ENCODE measurements at places on chromosomes 2 and 18.

DNA sequence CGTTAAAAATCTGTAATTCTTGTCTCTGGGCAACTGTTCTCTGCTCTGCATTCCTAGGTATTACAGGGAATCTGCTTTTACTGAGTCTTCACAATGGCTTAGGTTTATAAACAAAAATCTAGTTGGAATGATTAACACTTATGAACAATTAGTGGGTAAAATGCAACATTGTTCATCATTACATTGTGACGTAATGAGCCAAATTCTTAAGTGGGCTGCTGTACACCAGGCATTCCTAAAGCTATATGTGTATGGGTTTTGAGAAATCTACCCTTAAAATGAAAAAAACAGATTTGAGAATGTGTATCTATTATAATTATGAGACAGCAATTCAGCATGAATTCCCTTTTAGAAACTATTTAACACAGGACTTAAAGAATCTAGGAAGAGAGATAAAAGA is 41.5 kb upstream of the ERBB4 start:
- DNase-seq: no peak

DNA sequence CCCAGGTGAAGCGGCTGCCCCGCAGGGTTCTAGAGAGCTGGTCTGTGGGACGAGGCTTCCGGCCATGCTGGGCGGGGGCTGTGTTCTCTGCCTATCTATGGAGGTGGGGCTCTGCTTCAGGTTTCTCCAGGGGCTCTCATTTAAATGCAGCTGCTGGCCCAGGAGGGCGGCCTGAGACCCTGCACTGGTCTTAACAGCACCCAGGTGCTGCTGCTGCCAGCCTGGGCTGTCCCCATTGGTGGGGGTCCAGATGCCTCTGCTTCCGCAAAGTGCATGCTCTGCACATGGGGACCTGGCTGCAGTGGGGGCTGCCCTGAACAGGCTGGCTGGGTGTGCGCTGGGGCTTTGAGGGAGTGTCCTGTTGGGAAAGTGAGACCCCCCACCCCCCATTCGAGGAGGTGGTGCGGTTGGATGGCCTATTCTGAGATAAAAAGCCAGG is 29.7 kb upstream of the ALLC start:
- no peak for DNase-seq

DNA sequence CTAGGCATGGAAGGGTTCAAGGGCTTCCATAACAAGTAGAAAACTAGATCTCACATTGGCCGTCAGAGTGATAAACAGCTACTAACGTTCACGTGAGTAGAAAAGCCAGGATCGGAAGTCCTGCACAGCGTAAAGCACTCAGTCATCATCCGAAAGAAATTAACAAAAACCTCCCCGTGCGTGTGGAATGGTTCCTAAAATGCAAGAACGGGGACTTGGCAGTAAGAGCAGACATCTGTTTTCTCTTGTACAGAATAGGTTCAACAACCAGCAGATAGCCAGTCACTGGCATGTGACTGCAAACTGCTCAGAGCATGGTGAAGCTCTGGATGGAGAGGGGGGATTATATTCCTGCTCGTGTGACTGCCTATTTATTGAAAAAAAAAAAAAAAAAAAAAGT is 106.9 kb upstream of the ITGB6 start:
- DNase-seq: no peak

DNA sequence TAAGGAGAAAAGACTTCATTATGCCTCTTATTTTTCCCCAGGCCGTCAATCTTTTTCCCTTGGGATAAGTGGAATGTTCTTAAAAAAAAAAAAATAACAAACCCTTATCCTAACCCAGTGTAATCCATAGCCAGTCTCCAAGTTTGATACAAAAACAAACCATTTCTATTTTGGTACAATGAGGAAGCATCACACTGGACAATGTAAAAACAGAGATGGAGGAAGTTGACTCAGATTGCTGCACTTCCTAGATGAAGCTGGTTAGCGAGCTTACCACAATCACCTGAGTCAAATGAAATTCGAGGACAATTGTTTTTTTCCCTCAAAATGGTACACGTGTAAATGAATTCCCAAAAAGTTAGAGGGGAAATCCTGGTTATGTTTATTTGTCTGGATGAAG is 259.7 kb downstream of the TCF4 start:
- no peak for DNase-seq

GRCh38 chr2:181174611-181175580 is 194.5 kb downstream of the UBE2E3 start:
- no peak for DNase-seq

DNA sequence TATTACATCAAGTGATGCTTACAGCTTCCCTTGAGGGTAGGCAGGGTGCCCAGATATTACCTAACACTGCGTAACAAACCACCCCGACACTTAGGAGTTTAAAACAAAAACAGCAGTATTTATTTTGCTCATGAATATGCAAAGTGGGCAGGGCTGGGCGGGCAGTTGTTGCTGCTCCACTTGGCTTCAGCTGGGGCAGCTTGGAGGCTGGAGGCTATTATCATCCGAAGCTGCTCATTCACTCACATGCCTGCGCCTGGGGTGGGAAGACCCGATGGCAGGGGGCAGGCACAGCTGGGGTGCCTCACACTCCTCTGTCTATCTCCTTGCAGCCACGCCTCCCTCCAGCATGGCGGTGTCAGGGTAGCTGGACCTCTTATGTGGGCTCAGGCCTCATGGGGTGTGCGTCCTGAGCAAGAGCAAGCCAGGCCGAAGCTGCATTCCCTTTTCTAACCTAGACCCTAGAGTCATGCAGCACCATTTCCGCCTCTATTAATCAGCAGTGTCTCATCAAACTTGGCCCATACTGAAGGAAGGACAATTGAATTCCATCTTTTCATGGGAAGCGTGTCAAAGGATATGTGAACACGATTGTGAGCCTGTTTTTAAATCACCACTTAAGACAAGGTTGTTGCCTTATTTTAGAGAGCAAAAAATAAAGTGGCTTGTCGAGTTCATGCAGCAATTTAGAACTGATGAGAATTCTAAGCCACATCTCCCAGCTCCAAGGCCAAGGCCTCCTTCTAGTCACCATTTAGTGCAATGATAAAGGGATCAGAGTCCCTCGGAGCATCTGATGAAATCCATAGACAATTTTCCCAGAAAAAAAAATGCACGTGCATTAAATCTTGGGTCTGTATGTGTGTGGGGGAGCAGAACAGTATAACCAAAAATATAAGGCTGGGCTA is 54.9 kb downstream of the SDC1 start:
- no peak for DNase-seq

- no peak for DNase-seq
Measured at GRCh38 chr18:34492652-34493051, 217.4 kb upstream of the DTNA start.

DNA sequence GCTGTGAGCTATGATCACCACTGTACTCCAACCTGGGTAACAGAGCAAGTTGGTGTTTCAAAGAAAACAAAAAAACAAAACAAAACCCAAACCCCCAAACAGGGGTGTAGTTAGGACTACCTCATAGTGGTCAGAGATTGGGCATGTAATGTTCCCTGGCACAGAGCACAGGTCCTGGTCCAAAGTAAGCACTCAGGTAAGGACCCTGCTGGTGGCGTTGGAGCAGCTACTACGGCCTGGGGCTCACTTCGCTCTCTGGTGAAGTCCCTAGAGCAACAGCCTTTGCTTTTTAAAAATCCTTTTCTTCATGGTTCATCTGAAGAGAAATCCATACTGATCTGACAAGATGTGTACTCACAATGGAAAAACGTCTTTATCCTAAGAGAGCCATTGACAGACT is 130.4 kb downstream of the ZNF236 start:
- DNase-seq: no peak

GRCh38 chr2:44570271-44570670 is 208.5 kb downstream of the CAMKMT start:
- DNase-seq: no peak

DNA sequence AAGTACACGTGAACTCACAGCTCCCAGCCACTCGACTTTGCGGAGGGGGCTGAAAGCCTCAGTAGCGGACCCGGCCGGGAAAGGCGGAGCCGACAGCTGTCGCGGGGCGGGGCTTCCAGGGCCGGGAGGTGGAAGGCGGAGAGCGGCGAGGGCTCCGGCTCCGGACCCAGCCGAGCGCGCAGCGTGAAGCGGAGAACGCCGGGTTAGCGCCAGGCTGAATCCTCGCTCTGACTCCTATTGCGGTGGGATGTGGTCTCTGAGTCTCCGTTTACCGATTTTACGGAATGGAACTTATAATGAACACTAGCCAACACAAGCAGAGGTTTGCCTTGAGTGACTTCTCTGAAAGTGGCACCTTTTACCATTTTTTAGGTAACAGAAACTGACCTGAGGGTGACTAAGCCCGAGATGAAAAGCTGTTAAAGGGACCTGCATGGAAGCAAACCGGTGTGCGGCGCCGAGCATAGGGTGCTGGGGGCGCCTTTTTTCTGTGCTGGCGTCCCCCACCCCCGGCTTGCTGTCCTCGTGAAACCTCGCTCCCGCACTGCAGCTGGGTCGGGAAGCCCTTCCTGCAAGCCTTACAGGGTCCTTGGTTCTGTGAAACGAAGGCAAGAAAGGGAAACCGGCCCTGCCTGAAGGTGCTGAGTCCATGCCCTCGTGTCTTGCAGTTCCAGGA is 72.9 kb downstream of the EN1 start:
- no peak for DNase-seq

DNA sequence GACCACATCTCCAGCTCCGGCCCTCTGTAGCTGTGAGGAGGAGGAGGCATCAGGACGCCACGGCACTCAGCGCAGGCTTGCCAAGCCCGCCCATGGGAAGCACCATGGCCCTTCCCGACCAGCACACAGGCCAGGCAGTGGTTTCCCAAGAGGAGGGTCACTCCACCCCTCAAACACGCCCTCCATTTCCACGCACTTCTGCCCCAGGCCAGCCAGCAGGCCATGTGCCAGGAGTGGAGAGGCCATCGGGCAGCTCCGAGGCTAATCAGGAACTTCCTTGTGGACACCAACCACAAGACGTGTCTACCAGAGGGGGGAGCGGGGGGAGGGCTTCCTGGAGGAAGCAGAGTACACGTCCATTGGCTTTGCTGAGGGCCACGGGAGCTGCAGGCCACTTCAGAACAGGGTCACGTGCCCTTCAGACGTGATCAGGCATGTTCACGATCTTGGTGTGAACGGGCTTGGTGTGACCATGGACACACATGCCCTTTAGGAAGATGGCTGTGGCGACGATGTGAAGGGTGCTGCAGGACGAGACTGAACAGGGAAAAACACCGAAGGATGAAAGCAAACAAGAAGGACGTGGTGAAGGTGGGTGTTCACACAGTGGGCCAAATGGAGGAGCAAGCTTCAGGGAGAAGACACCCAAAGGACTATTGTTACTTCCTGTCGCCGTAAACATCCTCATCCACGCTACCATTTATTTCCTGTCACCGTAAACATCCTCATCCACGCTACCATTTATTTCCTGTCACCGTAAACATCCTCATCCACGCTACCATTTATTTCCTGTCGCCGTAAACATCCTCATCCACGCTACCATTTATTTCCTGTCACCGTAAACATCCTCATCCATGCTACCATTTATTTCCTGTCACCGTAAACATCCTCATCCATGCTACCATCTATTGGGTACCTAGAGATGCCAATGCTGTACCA is 6.5 kb upstream of the MTERF4 start:
- no peak for DNase-seq

DNA sequence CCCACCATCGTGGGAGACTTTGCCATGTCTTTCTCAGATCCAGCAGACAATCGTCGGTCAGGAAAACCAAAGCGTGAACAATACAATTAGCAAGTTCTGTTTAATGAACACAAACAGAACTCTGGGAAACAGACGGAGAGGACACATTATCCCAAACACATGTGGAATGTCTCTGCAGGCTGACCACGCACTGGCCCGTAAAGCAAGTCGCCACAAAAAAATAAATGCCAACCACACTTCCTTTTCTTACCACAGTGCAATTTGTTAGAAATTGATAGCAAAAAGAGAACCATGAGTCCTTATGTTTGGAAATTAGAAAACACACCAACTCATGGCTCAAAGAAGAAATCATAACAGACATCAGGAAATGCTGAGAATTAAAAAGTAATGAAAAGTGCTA is 210.9 kb downstream of the TWIST2 start:
- peak; percentile 48 for DNase-seq

GRCh38 chr18:4203568-4204437 is 251.3 kb downstream of the DLGAP1 start:
- no peak for DNase-seq

GRCh38 chr18:5146093-5146492 is 51.0 kb downstream of the AKAIN1 start:
- no peak for DNase-seq

DNA sequence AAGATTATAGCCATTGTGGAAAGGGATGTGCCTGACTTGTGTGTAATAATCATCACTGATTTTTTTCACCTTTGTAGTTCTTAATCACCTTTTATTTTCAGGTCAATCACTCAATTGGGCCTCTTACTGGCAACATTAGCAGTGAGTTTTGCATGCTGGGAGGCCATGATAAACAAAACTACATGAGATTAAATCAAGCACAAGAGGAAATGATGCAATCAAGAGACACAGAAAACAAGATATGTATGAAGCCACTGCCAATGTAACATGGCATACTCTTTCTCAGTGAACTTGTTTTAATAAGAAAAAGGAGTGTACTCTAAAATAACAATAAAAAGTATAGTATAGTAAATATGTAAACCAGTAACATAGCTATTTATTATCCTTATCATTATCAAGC is 69.9 kb upstream of the FSIP2 start:
- peak; percentile 2 for DNase-seq

DNA sequence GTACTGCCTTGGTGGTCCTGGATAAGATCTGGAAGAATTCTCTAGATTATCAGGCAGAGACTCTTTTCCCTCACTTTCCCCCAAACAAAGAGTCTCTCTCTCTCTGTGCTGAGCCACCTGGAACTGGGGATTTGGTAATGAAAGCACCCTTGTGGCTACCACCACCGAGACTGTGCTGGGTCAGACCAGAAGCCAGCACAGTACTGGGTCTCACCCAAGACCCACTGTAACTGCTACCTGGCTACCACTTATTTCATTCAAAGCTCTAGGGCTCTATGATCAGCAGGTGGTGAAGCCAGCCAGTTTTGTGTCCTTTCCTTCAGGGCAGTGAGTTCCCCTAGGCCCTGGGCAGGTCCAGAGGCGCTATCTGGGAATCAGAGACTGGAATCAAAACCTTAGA is 269.6 kb upstream of the CWC22 start:
- DNase-seq: no peak

- DNase-seq: no peak
Measured at GRCh38 chr2:49737606-49738005, 583.3 kb upstream of the FSHR start.

DNA sequence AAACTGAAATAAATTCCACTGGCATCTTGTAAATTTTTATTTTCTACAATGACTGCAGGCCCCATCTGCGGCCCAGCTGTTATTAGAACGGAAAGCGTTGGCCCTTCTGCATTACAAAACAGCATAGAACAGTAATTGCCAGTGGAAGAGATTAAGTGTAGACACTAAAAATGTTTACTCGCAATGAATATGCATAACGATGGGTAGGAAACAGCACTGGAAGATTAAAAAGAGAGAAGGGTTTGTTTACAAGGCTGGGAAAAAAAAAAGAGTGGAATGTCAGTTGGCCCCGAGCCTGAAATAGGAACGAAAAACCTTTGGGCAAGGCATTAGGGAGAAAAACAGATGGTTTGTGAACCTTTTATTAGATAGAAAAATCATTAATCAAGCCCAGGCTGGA is 275.9 kb upstream of the TCF4 start:
- no peak for DNase-seq

- DNase-seq: no peak
Measured at GRCh38 chr18:26262156-26262555, 35.9 kb downstream of the TAF4B start.

All from hematopoietic multipotent progenitor cell treated with erythropoietin and hydrocortisone succinate and interleukin-3 and kit ligand, for 6 days (in vitro differentiated cells).